ENCODE measurements at places on chromosomes 5 and 9.

DNA sequence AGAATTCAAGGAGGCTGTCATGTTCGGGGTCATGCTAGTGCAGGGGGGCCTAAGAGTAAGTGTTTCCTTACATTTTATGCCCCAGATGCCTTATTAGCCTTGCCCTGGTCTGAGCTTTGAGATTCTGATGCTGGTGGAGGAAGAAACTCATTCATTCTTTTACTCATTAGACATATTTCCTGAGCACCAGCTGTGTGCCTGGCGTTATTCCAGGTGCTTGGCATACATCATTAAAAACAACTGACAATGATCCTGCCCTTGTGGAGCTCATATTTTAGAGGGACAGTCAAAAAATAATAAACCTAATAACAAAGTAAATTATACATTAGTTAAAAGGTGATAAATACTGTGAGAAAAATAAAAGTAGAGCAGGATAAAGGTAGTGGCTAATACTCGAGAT is 138.9 kb upstream of the SGCD start:
- DNase-seq: no peak

DNA sequence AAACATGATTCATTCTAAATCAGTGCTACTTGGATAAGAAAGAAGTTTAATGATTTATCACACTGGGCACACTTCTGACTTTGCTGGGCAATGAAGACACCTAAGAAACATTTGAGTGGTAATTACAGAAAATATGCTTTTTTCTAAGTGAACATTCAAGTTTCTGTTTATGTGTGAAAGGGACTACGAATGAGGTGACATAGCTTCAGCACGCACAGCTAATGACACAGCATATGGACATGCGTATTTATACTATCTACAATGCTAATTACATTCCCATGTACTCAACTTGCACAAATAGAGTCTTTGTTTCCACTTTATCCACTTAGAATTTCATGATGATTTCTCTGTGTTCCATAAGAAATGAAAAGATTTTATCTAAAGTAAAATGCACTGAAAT is 40.6 kb downstream of the FREM1 start:
- no peak for DNase-seq

DNA sequence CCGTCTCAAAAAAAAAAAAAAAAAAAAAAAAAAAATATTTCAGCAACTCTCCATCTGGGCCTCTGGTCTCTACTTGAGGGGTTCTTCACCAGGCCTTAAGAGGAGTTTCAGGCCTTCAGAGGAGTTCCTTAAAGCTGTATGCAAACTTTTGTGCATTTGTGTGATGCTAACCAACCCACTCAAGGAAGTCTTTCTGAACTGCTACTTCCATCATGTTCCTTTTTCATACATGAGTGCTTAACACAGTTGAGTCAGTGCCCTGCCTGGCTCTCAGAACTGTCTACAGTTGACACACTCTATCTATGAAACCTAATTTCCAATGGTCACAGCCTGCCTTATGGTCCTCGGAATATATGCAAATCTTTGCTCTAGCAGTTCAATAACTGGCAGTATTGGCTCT is 146.5 kb downstream of the MEF2C start:
- DNase-seq: no peak

DNA sequence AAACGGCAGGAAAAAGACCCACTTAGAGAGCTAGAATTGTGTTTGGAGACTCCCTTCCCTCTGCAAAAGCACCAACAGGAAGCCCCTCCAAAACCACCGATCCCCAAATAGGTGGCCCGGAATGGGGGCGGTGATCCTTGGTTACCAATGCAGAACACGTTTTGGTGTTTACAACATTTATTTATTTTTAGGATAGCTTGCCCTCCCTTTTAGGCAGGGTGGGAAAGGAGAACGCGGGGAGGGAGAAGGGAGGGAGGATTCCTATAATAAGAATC is 579 bp upstream of the NTRK2 start:
- no peak for DNase-seq

DNA sequence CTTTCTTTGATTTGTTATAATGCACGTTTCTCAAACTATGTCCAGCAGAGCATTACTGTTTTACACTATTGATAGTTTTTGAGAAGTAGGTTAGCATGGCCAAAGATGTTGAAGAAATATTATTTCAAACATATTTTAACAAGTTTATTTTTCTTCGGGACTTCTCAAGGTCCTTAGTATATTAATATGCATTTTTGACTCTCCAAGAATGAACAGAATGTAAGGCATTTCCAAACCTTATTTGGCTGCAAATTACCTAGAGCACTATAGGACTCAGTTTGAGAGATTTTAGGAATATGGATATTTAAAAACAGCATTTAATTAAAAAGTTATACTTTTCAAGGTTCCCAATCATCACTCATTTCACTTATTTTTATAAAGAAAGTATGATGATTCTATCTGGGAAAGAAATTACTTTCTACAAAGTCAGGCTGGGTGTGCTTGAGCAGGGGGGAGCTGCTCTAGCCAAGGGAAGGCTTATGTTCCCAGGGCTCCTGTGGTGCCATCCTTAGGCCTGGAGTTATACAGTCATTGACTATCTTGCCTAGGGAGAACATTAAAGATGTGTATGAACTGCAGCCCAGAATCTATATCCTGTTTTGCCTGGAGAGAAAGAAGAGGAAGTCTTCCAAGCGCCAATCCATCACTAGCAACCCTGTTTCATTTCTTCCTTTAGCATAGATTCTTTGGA is 27.6 kb upstream of the NREP start:
- no peak for DNase-seq

DNA sequence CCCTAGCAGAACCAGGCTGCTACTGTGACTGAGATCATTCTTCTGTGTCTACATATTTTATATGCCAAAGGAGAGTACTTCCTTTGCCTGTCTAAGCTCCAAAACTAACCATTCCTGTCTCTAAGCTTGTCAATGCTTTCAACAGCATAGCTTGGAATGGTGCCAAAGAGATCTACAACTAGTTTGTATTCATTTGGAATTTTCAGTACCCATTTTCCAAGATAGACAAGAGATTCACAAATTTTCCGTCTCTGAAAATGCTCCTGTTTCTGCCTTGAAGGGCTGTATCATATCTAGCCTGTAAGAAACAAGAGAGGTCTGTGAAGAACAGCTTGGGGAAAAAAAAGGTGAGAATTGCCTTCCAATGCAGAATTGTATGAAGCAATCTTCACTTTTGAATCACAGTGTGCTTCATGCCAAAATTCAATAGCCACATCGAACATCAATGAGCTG is 334.4 kb upstream of the ACTBL2 start:
- DNase-seq: no peak

DNA sequence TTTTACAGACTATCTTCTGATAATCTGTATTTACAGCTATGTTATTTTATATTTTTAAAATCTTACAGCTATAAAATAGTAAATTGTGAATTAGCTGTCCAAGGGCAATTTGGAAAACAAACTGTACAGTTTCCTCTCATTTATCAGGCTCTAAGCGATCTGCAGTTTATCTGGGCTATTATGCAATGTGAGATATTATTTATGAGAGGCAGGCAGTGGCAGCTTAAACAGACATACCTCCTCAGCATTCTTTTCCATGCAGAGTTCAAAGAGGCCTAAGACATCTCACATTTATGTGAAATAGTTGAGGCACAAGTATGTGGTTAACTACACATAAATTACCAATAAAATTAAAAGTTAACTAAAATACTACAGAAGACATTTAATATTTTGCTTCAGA is 10.2 kb downstream of the NIPSNAP3B start:
- DNase-seq: no peak

DNA sequence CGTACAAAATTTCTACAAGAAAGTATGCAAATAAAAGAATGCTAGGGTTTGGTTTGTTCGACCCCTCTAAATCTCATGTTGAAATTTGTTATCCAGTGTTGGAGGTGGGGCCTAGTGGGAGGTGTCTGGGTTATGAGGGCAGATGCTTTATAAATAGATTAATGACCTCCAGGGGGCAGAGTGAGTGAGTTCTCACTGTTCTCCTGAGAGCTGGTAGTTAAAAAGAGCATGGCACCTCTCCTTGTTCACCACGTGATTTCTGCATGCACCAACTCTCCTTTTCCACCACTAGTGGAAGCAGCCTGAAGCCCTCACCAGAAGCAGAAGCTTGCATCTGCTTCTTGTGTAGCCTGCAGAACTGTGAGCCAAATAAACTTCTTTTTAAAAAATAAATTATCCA is 50.4 kb upstream of the FAM170A start:
- DNase-seq: no peak

GRCh38 chr5:128487041-128487440 is 51.0 kb downstream of the FBN2 start:
- no peak for DNase-seq

DNA sequence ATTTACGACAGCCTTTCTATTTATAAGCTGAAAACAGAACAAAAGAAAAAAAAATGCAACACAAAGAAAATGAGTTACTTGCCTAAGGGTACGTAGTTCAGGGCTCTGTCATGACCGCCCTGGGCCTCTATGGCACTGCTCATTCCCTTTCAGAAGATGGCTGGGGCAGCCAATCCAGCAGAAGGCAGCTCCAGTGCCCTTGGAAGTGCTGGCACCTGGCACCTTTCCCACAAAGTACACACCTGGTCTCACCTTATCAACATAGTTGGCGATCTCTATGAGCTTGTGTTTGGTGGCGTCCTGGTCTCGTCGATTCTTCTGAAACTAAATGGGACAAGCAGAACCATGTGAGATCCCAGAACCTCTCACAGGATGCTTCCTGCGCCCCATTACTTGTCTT is 53.2 kb downstream of the NIPAL4 start:
- no peak for DNase-seq

DNA sequence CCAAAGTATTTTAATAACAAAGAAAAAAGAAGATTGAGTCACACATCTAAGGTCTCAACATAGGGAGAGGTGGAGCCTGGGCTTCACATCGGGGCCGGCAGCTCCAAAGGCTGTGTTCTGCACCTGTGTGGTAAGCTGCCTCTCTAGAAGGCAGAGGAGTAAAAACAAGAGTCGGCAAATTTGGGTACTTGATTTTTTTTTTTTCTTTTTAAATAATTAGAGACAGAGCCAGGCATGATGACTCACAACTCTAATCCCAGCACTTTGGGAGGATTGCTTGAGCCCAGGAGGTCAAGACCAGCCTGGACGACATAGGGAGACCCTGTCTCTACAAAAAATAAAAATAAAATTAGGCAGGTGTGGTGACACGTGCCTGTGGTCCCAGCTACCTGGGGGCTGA is 4.7 kb downstream of the URM1 start:
- DNase-seq: no peak

DNA sequence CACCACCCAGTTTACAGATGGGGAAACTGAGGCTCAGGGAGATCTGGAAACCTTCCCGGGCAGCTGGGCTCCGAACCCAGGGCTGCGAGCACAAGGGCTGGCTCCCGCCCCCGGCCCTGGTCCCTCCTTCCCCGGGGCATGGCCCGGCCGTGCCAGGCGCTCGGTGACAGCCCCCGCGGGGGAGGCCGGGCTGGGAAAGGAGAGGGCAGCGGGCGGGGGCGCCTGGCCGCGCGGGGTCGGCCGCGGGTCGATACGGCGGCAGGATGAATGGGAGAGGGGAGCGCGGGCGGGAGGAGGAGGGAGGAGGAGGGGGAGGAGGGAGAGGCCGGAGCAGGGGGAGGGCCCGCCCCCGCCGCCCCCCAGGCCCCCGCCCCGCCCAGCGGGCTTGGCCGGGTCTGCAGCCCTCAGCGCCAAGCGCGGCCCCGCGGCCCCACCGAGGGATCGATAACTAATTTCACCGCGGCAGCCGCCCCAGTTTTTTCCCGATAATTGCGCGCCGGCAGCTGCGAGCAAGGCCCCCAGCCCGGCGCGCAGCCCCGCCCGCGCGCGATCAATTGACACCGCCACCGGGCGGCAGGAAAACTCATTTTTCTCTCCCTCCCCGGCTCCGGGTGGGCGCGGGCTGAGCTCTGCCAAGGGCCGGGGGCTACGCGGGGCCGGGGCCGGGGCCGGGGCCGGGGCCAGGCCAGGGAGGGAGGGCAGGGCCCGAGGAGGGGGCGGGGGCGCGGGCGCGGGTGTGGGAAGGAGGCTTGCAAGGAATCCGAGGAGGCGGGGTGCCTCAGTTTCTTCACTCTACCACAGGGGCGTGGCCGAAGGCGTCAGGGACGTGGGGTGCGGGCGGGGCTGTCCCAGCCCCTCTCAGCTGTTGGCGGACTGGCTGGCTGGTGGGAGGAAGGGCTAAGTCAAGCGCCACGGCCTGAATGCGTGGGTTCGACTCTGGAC is 52.1 kb downstream of the C9orf50 start:
- no peak for DNase-seq

DNA sequence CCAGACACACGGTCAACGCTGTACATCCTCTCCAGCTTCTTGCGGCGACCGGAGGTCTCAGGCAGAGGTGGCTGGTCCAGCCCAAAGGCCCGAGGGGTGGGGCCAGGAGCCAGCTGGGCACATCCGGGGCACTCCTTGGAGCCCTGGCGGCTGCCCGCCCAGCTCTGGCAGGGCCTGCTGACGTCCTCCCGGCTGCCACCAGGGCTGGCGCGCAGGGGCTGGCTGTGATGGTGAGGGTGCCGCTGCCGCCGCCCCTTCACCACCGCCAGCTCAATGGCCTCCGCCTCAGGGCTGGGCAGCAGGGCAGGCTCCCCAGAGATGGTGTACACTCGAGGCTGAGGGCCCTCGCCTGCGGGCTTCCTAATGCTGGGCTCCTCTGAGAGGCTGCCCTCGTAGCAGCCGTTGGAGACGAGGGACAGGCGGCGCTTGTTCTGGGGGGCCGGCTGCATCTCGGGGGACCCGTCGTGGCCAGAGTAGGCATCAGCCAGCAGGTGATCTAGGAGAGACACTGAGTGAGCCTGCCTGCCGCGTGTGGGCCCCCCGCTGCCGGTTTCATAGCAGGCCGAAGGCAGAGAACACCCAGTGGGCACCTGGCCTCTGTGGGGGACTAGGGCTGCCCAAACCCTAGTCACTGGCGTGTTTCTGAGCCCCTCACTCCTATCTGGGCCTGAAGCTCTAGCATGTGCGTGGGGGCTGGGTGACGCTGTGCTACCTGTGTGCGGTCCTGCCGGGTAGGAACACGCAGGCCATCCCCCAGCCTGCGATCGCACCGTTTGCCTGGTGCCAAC is 1.5 kb downstream of the NSMF start:
- no peak for DNase-seq

GRCh38 chr9:116608064-116608463 is 79.0 kb upstream of the TRIM32 start:
- DNase-seq: no peak

DNA sequence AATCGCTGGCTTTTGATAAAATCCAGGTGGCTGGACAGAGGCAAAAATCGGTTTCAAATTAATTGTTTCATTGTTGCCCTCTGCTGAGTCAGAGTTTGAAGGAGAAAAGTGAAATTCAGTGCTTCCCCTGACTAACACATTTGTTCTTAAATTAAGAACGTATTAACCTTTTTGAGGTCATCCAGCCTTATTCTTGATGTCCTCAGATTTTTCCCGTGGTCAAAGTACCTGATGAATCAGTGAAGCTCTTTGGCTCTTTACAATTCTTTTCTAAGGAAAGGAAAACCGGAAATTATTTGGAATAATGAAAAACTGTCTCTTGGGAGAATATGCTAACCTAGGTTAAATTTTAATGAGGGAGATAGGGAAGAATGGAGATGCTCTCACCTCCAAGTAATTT is 21.6 kb downstream of the OSMR start:
- no peak for DNase-seq

DNA sequence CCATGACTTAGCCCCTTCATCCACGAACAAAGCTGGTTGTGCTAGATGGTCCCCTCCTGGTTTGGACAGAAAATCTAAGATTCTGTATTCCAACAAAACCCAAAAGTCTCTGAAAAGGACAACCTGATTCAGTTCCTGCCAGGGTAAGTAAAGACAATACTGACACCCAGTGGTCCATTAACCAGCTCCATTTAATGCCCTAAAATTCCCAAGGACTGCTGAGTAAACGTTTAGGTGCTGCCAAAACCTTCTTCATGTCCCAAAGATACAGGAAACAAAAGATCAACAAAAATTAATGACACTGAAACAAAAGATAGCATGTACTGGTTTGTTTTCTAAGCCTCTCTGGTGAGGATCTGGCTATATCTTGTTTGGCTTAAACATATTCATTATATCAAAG is 25.3 kb upstream of the PPP1R2B start:
- no peak for DNase-seq
